ENCODE measurements at places on chromosomes 7 and 10.

DNA sequence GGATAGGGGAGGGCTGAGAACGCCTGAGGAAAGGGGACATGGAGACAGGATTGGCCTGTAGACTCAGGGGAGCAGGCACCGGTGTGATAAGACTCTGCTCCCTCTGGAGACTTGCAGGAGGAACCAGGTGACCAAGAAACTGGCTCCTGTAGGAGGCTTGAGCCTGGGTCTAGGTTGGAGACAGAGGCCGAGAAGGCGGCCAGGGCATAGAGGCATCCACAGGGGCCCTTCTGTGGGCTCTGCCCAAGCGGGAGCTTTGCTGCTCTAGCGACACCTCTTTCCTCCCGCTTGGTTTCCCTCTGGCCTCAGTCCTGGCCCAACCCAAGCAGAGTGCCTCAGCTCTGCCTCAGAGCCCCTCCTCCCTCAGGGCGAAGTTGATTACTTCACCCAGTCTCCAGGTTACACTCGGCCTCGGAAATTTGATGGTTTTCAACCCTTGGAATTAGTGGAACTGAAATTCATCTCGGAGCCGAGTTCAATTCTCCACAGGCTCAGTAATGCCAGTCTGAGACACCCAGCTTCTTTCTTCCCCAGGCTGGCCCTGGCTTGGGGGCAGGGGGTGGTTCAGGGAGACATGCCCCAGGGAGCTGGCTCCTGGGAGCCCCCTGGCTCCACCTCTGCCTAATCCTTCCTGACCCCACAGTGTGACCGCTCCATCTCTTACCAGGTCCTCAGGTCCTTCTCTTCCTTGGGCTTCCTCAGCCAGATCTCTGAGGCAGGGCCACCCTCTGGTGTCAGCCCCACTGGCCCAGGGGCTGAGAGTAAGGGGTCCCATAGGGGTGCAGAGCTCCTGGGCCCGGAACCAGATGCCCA lies 60.4 kb downstream of the PAX2 start:
- DNase-seq = no peak
- H3K27me3 ChIP-seq = peaks cover 95% of the 10 kb centered on the region
- H3K36me3 ChIP-seq = no peaks in the 10 kb centered on the region
- H3K27ac ChIP-seq = no peak overlapping the region
- H3K4me3 ChIP-seq = no peak overlapping the region
- no peaks in the 10 kb centered on the region for H3K4me1 ChIP-seq

DNA sequence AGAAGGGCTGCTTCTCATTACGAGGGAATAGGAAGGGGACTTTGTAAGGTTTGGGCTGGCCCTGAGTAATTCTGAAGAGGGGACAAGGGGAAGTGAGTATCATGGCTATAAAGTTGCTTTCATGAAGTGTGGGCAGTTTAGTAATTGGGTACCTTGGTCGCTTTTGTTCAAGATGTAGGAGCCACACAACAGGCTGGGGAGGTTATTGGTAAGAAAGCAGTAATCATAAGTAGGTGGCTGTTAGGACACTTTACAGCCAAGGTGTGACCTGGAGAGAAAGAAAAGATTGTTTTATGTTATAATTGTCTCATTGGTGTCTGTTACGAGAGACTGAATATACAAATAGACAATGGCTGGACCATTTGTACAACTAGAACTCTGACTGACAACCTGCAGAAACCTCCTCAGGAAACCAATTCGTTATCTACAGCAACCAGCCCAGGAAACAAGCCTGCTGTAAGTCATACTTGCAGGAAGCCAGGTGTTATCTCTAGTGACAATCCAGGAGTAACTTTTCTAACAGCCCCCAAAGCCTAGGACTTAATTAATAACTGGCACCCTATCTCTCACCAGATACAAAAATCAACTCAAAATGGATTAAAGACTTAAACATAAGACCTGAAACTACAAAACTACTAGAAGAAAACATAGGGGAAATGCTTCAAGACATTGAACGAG lies 5.0 kb upstream of the CCM2 start:
- H3K4me3 ChIP-seq = no peak overlapping the region
- no peak for DNase-seq
- H3K27ac ChIP-seq = no peak overlapping the region
- peaks cover 4% of the 10 kb centered on the region for H3K4me1 ChIP-seq
- no peaks in the 10 kb centered on the region for H3K27me3 ChIP-seq

DNA sequence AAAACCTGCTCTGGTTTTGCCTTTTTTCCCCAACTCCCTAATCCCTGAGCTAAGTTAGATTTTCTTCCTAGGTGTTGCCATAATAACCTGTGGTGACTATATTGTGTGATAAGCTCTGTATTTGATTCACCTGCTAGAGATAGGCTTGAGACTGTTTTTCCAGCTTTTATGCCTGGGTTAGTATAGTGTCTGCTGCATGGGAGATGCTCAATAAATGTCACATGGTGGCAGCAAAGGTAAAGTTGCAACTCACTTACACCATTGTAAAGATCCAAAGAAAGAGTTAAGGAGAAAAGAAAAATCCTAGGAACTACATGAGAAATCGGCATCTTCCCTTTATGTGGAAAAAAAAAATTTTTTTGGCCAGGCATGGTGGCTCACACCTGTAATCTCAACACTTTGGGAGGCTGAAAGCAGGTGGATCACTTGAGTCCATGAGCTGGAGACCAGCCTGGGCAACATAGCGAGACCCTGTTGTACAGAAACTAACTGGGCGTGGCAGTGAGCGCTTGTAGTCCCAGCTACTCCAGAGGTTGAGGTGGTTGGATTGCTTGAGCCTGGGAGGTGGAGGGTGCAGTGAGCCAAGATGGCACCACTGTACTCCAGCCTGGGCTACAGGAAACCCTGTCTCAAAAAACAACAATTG lies 3.7 kb downstream of the CCNJ start:
- no peak for DNase-seq
- H3K4me3 ChIP-seq = no peak overlapping the region
- H3K27ac ChIP-seq = no peak overlapping the region
- H3K36me3 ChIP-seq = no peaks in the 10 kb centered on the region
- H3K27me3 ChIP-seq = no peaks in the 10 kb centered on the region

DNA sequence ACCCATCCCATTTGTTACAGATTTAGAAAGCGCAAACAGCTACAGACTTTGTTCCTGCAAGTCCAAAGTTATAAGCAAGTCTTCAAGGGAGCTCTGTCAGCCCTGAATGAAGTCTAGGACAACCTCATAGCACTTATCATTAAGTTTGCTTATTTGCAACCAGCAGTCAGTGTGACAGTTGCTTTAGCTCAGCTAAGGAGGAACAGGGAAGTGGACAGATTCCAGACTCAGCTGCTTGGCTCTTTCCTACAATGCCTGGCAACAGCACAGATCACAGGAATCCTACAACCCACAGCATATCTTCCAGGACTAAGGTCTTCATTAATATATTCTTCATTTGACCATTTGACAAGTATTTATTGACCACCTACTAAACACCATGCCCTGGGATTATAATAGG lies 17.4 kb upstream of the KIF5B start:
- no peak overlapping the region for H3K4me3 ChIP-seq
- DNase-seq = peak; percentile 60
- H3K27me3 ChIP-seq = no peaks in the 10 kb centered on the region
- no peak overlapping the region for H3K27ac ChIP-seq
- no peaks in the 10 kb centered on the region for H3K36me3 ChIP-seq
- no peaks in the 10 kb centered on the region for H3K4me1 ChIP-seq

DNA sequence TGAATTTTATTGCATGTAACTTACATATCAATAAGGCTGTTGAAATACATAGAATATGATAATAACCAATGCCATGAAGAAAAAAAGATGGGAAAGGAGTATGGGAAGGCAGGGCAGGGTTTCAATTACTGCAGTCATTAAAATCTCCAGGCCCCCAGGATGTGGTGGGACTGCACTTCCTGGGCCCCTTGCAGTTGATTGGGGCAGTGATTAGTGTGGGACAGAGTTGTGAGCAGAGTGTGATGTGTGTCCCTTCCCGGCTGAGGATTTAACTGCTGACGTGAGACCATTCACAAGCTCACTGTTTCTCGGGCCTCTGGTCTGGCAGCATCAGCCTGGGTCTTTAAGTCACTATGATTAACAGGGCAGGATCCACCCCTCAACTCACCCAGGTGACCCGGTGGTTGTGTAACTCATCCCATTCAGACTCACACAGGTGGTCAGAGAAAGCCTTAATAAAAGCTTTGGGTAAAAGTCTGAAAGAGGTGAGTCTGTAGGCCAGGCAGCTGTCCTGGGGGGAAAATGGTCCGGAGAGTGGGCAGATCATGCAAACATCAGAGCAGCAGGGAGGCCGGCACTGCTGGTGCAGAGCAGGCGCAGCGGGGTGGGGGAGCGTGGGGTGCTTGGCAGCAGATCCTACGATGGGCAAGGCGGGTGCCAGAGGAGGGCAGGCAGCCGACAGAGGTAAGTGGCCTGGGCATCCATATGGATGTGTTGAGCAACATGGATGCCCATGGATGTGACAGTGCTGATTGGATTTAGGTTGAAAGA lies 36.3 kb upstream of the WDFY4 start:
- no peak overlapping the region for H3K27ac ChIP-seq
- H3K4me3 ChIP-seq = no peak overlapping the region
- no peaks in the 10 kb centered on the region for H3K36me3 ChIP-seq

Measured in left lung (tissue), 14 donors.